Stimulated activated CD4-positive, alpha-beta T cell treated with anti-CD3 and anti-CD28 coated beads, TNF-alpha, amount 100 ng/mL, for 48 hours (primary cell): ENCODE measurements at places on chromosomes 3 and 15.
A peak's percentile ranks its signal among the peaks of the same experiment; 100 is the strongest.

DNA sequence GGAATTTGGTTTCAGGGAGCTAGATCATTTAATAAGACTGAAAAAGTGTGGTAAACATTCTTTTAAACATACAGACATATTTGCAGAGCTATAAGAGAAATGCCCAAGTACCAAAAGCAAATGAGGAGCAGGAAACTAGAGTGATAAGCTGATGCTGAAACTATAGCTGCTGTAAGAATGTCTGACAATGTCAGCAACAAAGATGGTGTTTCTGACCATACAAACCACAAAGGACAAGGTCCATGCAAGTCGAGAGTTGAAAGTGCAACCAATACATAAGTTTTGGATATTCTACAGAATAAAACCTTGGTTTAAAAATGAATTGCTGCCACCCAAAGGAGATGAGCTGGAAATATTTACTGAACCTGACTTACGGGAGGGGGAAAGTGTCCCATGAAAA is 610.2 kb downstream of the TBL1XR1 start:
- no peak for DNase-seq

- DNase-seq: no peak
Measured at GRCh38 chr3:190671658-190672057, 157.8 kb downstream of the IL1RAP start.

- no peak for DNase-seq
Measured at GRCh38 chr3:177058648-177059047, 138.6 kb downstream of the TBL1XR1 start.

DNA sequence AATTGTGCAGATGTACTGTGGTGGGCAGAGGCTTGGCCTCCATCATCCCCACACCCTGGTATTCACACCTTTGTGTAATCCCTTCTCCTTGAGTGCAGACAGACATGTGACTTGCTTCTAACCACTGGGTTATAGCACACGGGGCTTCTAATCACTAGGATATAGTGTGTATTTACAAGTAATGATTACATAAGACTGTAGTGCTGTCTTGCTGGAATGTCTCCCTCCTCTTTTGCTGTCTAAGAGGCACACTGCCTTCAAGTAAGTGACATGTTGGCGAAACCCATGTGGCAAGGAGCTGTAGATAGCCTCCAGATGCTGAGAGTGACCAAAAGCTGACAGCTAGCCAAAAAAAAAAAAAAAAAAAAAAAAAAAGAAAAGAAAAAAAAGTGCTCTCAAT is 542.7 kb upstream of the MDFIC2 start:
- DNase-seq: no peak

GRCh38 chr15:83655237-83655616 is 1.3 kb downstream of the ADAMTSL3 start:
- no peak for DNase-seq

- DNase-seq: no peak
Measured at GRCh38 chr15:85142312-85142711, 160.7 kb downstream of the PDE8A start.

DNA sequence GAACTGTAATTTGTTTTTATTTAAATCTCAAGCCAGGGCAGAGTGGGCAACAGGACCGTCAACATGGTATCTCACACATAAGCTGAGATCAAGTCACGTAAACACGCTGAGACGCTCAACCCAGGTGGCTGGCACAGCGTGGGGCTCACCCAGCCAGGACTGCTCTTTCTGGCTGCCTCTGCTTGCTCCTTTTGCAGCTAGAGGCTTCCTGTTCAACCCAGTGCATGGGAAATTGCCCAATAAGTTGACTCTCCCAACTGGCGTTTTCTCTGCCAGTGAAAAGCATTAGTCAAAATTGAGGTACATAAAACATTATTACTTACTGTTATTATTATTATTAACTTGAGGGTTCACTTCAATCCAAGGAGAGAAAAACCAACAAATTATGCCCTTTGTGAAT is 398.1 kb downstream of the NR2F2 start:
- DNase-seq: no peak

GRCh38 chr3:15172806-15173205 is 33.2 kb upstream of the CAPN7 start:
- DNase-seq: no peak

DNA sequence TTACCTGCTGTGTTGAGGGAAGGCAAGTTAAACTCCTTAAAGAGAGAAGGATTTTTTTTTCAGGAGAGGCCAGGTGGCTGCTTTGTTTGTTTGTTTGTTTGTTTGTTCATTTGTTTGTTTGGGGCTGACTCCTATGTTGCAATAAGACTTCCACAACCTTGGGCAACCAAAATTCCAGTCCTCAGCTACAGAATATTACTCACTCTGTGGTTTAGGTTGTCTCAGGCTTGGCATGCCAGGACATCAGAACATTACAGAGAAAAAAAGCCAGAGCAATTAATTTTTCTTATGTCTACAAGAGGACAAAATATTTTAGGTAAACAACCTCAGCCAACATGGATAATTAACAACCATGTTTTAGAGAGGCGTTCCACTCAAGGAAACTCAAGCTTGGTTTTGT is 156.7 kb upstream of the ATP11B start:
- DNase-seq: no peak

DNA sequence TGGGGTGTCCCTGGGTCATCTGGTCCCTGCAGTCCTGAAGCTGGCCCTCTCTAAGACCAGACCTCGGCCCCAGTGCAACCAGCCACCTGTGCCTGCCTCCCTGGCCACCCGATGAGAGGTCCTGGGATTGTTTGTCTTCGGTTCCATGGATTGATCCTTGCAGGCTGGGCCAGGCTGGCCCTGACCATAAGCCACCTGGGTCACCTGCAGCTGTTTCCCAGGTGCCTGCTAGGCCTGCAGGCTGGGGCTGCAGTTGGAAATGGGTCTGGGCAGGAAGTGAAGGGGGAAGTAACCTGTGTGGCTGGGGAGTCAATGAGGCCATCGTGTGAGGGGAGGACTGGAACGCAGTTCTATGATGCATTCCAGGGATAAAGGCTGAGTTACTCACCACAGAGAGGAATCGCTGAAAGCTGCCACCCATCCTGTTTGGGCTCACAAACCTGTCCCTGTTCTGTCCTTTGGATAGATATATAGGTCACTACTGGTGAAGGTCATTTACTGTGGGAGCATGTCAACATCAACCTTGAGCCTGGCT is 30.9 kb upstream of the VPS8 start:
- no peak for DNase-seq

GRCh38 chr3:184129012-184129411 is 6.1 kb upstream of the EIF2B5 start:
- DNase-seq: no peak

DNA sequence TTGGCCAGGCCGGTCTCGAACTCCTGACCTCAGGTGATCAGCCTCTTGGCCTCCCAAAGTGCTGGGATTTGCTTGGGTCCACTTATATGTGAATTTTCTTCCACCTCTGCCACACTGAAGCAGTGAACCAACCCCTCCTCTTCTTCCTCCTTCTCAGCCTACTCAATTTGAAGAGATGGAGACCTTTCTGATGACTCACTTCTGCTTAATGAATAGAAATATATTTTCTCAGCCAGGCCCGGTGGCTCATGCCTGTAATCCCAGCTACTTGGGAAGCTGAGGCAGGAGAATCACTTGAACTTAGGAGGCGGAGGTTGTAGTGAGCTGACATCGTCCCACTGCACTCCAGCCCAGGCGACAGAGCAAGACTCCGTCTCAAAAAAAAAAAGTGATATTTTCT is 46.8 kb upstream of the GATM start:
- DNase-seq: no peak

GRCh38 chr3:192875971-192876565 is 41.6 kb downstream of the MB21D2 start:
- DNase-seq: no peak

DNA sequence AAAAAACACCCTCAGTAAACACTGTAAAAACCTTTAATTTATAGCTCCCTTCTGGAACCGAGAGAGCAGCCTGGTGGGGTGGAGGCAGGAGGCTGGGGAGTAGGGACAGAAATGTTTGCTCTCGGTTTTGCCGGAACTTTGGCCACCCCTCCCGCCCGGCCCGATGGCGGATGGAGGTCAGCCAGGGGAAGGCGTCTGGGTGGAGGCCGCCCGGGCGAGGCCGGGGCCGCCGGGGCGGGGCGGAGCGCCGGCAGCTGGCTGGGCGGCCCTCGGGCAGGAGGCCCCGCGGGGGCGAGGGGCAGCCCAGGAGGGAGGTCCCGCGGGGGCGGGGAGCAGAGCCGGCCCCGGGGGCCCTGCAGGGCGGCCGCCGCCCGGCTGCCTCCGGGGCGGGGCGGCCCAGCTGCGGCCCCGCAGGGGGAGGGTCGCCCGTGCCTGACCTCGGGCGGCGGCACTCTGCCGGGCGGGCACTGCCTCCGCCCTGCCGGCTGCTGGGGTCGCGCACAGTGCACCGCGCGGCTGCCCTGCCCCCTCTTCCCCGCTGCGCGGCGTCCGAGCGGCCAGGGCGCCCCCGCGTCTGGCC is 829 bp upstream of the SKIL start:
- DNase-seq: peak; percentile 43
